ENCODE measurements at places on chromosomes 2 and 18.

DNA sequence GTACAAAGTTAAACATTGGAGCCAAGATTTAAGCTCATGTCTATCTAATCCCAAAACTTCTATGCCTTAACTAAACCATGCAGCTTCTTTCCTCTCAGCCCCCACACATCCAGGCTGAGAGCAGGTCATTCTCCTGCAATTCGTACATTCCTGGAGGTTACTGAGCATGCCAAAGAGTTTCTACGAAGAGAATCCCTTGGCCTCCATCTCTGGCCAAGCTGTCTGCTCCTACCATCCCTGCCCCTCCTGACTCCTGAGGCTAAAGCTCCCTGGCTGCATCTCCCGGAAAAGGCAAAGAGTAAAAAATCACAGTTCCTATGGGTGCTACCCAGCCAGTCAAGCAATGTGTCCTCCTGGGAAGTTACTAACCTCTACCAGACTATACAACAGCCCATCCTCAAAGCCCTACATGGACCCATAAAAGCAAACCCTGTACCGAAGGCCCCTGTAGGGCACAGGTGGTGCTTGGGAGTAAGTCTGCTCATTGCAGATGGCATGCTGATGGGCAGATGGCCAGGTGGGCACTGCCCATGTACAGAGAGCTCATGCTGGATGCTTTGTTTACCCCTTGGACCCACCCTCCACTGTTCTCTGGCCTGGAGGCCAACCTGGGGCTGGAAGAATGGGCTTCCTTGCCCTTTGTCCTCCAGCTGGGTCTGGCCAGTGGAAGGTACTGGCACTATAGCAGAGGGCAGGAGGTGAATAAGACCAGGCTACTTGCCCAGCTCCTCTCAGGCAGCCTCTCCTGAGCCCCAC is 99.5 kb downstream of the TTC32 start:
- DNase-seq, result no peak

- DNase-seq, result no peak
Measured at GRCh38 chr2:38066421-38067115, 9.4 kb downstream of the CYP1B1 start.

DNA sequence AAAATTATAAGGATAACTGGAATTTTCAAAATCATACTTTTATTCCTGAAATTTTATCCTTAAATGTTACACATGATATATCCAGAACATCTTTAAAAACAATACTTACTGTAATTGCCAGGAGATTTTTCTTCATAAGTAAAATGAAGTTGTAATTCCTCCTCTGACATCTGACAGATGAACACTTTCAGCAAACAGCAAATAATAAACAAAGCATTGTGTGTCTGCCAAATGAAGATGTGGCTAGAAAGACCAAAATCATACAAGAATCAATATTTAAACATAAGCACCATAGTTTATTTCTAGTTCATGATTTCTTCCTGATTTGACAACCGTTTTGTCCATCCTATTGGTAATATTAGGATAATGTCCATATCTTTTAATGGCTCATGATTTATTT is 82.0 kb downstream of the DYM start:
- DNase-seq, result no peak

- DNase-seq, result no peak
Measured at GRCh38 chr2:233079953-233080835, 20.1 kb downstream of the INPP5D start.

DNA sequence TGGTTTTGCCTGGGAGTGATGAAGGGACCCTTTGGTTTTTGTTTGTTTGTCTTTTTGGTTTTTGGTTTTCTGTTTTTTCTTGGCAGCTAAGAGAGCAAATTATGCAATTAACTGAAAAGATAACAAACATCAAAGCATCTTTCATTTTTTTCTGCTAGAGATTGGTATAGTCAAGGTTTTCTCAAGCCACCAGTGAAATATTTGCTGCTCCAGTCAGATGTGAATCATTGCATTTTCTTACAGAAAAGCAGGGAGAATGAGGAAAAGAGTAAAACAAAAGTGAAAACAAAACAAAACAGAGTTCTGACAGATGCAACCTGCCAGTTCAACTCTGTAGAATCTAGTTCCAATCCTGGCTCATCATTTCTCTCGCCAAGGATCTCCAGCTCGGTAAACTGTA is 660.7 kb downstream of the DSC3 start:
- DNase-seq, result no peak
